GM12892 (cell line): ENCODE measurements at places on chromosomes 2 and 18.

- DNase-seq: no peak
These were observed 47.6 kb upstream of the STON1 start for GRCh38 chr2:48482313-48482712.

- DNase-seq: no peak
These were observed 45.3 kb downstream of the GREB1 start for GRCh38 chr2:11578986-11579774.

- DNase-seq: no peak
These were observed 38.6 kb downstream of the MGAT4A start for GRCh38 chr2:98692090-98693054.

DNA sequence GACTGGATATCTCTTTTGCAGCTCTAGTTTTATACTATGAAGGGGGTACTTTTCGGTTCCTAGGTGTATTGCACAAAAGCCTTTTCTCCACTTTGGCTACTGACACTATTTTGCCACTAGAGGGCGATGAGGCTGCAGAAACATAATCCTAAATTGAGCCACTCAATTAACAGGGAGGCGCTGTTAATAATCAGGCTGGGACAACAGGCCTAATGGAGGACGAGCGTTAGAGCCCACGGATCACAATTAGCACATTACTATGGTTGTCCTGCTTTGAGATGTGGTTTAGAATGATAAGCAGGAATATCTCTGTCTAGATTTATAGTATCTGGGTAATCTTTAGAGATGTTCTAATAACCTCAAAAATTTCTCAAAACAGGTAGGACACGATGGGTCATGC lies 62.2 kb upstream of the PMAIP1 start:
- DNase-seq: no peak

DNA sequence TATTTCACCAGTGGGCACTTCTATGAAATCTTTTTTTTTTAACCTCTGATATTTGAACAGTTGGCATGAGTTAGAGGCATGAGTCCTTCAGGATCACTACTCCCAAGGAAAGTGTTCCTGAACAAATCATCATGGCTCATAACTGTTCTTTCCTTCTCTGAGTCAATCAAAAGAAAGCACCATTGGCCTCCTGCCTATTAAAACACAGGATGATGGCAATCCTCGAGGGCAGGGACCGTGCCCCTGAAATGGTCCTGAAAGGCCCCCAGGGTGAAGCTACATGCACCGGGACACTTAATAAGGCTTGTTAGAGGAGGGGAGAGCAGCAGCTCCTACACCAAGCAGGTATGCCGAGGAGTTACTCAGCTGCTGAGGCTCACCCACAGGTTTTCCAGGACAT lies 43.5 kb downstream of the SLC14A2 start:
- no peak for DNase-seq

- peak; percentile 23 for DNase-seq
These were observed 103.6 kb downstream of the CDK15 start for GRCh38 chr2:201909961-201910361.

- no peak for DNase-seq
These were observed 156.6 kb downstream of the HAUS1 start for GRCh38 chr18:46260879-46261143.

- no peak for DNase-seq
These were observed 11.6 kb downstream of the ATP6V1C2 start for GRCh38 chr2:10732924-10733565.

DNA sequence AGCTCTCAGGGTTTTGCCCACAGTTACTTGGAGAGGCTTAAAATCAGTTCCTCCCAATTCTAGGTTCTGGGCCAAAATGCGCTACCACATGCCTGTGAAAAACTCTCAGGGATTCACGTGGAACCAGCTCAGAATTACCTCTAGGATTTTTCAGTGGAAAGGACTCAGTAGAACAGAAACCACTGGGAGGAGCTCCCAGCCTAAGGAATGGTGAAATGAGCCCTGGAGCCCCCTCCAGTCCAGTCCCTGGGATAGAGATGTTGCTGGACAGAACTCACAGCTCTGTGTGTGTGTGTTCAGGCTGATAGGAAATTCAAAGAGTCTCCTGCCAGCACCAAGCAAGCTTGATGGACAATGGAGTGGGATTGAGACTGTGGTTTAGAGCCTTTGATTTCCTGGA lies 21.1 kb upstream of the SLC9A4 start:
- DNase-seq: no peak

GRCh38 chr2:221346411-221346810 lies 225.7 kb downstream of the EPHA4 start:
- no peak for DNase-seq

GRCh38 chr2:239821694-239822075 lies 203.5 kb downstream of the NDUFA10 start:
- no peak for DNase-seq

DNA sequence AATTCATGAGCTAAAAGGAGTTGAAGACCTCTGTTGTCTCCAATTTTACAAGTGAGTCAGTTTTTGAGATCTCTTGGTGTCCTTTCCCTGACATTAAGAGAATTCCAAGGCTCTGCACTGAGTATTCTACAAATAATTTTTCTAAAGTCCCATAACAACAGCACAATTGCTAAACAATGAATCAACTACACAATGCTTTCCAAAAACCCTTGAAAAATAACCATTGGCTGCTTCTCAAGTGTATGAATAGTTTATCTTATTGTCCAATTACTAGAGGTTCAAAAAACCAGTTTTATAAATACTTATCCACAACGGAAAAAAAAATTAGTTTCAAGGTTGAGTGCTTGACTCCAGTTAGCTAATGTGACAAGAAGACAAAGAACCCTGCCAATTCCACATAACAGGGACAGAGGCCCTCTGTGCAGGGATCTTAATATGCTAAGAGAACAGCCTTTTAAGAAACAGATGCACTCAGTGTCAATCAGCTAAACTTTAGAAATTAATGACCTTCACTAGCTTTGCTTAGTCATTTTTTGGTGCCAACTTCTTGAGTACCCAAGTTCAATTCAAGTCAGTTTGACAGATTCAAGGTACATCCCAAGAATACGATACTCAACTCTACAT lies 266.6 kb upstream of the CYP26B1 start:
- DNase-seq: no peak

GRCh38 chr18:13510594-13510993 lies 215.8 kb downstream of the FAM210A start:
- no peak for DNase-seq

DNA sequence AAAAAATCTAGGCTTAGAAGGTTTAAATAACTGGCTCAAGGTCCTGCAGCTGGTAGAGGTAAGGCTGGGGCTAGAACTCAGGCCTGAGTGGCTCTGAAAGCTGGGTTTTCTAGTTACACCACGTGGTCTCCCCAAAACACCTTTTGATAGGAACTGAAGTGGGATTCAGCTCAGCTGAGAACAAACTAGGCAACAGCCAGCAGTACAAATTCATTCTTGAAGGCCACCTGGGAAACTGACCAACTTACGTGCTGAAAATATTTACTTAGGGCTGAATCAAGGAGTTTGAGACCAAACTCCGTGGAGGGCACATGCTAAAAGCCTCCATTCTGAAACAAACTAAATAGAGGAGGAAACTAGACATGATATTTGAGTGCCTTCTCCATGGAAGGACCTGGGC lies 67.2 kb downstream of the AOX1 start:
- DNase-seq: no peak

GRCh38 chr2:88450925-88451810 lies 1.3 kb downstream of the FOXI3 start:
- DNase-seq: no peak

DNA sequence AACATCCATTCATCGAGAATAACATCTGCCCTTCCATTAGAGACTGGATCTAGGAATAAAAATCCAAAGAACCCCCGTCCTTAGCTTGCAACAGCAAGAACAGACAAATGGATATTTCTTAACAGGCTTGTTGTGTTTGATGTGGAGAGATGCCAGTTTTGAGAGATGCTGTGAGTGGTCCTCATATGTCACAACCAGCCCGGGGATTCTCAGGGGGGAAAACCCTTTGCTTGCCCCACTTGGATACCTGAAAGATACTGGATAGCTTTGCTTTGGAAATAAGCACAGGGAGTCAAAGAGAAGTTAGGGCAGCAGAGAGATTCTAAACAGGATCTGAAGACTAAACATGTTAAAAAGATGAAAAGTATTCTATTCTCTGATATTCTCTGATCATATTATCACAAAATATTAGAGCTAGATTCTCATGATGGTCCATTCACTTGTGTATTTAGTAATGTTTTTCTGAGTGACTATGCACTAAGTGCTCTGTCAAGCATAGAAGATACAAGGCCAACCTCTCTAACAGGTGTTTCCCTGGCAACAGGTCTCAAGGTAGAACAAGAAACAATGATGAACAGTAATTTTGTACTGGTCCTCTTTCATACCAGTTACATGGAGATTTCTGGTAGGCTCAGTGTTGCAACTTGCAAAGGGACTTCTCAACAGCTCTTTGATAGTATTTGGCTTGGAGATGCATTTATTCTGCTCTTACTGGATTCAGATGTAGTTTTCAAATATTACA lies 348.2 kb downstream of the MYCN start:
- no peak for DNase-seq

DNA sequence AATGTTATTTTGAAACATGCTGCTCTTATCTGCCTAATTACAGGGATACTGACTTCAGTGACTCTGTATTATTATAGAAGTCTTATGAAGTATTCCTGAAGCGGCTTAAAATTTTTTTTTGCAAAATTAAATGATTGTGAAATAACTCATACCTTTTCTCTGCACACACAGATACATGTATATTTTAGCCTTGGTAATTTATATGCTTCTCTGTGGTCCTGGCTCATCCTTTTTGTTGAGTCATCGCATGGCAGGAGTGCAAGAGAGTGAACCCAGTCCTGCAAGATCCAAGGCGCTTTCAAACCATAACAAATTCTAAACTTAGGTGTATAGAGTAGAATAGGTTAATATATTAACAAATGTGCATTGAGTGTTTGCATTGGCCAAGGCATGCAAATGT lies 8.6 kb downstream of the CCNT2 start:
- no peak for DNase-seq

- DNase-seq: no peak
These were observed 41.6 kb downstream of the LBH start for GRCh38 chr2:30272761-30273573.

DNA sequence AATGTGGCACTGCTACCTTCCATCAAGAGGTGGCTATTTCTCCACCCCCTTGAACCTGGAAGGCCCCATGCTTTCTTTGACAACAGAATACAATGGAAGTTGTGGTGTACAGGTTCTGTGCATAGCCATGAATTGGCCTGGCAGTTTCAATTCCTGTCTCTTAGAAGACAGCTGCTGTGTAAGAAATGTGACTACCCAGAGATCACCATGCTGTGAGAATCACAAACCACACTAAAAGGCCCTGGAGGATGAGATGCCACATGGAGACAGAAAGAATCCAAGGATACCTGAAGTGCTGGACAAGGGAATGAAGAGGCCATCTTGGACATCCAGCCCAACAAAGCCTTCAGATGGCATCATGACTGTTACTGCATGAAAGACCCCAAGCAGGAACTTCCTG lies 47.7 kb upstream of the EHBP1 start:
- no peak for DNase-seq

GRCh38 chr18:5510135-5510846 lies 33.5 kb downstream of the EPB41L3 start:
- no peak for DNase-seq

- no peak for DNase-seq
These were observed 37.6 kb downstream of the C18orf63 start for GRCh38 chr18:74353169-74353775.

DNA sequence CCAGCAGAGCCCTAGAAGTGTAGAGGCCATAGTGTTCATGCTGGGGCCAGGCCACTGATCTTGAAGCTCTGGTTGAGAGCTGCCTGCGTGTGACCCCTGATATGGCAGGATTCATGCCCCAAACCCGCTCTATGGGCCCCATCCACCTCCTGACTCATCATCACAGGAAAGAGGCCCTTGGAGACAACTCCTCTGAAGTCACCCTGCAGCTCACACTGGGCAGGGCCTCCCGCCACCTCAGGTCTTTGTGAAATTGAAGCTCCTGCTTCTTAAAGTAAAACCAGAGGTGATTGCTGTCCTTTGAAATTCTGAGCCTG lies 12.0 kb upstream of the TUBB6 start:
- DNase-seq: no peak

DNA sequence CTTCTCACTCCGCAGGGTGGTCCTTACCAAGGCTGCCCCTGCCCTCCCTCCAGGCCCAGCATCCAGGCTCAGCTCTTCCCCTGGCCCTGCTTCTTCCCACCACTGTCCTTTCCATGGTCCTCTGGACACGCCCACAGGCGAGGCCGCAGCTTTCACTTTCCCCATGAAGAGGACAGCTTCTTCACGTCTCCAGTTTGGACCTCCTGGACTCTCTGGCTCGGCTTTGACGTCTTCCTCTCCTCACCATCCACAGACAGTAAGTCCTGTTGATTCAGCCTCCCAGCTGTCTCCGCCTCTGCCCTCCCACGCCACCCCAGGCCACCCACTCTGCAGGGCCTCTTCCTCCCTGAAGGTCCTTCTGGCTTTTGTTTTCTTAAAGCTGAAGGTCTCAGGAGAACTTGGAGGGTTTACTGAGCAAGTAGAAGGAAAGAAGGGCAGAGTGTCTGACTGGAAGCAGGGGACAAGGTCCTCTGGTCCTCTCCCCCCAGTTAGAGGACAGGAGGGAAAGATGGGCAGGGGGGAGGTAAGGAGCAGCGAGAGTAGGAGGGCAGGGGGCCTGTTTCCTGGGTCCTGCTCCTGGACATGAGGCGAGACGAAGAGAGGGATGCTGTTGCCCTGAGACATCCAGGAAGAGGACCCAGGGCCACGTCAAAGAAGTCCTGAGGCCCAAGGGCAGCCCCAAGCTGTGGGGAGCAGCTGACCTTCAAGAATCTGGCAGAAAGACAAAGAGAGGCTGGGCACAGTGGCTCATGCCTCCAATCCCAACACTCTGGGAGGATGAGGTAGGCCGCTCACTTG lies 24.7 kb upstream of the NMUR1 start:
- DNase-seq: no peak

DNA sequence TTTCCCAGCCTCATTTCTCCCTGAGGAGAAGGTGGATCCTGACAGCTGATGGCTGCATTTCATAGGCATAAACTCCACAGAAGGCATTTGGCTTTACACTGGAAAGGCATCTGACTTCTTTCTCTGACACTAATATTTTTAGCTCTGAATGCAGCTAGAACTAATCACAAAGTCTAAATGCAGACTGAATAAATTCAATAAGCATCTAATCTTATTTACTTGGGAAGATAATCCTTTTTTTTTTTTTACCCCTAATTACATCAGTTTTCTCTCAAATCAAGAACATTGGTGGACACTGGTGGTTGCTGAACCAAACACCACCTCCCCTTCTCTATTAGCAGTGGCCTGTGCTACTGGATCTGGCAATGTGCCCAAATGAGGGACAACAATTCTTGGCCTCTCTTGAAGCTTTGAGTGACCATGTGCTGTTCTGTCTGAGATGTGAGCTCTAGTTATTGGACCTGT lies 50.9 kb upstream of the CD226 start:
- DNase-seq: no peak
